ENCODE measurements at places on chromosomes 5 and 9.

- DNase-seq: no peak
These were observed 24.2 kb downstream of the PCDHGC5 start for GRCh38 chr5:141512911-141513626.

GRCh38 chr5:31987985-31988710, 186.0 kb downstream of the GOLPH3 start:
- peak; percentile 78 for DNase-seq

DNA sequence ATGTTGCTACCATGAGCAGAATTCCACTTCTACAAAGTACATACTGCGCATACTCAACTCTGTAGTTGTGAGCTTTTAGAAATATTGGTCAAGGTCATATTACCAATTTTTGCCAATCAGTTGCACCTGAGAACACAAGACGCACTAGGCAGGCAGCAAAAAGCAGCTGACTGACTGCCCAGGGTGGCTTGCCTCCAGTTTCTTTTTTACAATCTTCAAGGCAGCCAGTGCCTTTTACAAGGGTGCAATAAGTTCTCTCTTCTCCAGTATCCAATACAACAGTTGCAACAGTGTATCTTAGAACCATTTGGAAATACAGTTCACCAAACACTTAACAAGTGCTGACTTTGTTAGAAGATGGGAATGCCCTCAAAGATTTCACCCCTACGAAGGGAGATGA, 16.1 kb upstream of the FOXB2 start:
- DNase-seq: no peak

GRCh38 chr5:175849153-175849552, 22.2 kb upstream of the CPLX2 start:
- no peak for DNase-seq

Data from SW 1271 (cell line).